ENCODE measurements at places on chromosomes 3 and 15.

DNA sequence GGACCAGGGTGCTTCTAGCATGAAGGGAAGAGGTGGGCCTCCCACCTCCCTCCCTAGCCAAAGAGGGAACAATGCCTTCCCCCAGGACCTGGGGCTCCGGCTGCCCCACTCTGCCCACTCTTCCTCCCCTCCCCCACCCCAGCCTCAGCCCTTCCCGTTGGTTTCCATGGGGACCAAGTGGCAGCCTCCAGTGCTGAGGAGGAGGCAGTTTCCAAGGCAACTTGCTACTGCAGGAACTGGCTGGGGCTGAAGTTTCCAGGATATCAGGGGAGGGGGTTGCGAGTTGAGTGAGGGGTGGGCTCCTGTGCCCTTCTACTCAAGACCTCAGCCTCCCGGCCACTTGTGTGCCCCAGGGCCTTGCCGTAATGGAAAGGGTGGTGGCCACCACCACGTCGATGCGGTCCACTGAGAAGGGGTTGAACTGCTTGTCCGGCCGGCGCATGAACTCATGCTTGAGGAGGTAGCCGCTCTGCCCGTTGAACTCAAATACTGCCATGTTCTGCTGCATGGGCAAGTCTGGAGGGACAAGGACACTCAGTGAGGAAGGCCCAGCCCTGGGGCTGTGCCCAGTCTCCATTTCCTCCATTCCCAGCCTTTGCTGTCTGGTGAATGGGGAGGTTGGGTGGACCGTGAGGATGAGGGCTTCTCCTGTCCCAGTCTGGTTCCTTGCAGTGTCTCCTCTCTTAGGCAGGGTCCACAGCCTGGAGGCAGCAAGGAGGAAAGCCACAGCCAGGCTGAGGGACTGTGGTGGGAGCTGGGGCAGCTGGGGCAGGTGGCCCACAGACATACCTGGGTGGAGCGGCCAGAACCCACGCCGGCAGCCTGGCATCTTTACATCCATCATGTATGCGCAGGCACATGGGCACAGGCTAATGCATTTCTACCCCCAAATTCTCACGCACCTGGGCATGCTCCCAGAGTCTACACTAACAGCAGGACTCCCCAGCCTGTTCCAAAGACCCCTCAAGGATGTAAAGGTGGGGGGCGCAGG, 11.3 kb upstream of the ANKRD63 start:
- DNase-seq = no peak

GRCh38 chr3:128439226-128439625, 27.5 kb downstream of the DNAJB8 start:
- no peak for DNase-seq

DNA sequence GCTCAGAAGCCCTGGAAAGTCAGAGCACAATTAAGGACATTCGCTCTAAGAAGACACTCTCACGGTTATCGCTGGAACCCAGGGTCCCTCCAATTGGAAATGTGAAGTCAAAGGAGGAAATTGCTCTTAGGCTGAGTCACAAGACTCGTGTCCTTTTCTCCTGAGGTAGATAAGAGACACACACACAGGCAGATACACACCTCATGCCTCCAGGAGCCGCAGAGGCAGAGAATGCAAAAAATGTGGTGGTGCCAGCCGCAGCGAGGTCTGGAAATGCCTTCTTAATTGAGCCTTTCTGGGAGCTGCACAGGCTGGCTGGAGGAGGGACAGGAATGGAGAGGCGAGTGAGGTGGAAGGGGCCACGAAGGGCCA, 189.3 kb downstream of the OPA1 start:
- DNase-seq = no peak

DNA sequence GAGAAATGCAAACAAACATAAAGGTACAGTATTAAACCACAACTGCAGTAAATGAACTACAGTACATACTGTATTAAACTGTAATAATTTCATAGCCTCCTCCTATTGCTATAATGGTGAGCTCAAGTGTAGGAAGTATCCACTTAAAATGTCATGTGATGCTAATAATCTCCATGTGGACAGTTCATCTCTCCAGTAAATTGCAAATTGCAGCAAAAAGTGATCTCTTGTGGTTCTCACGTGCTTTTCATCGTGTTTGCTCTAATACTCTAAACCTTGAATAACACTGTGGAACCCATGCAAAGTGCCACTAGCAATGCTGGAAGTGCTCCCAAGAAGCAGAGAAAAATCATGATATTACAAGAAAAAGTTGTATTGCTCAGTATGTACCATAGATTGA, 9.2 kb upstream of the FNDC3B start:
- DNase-seq = no peak

DNA sequence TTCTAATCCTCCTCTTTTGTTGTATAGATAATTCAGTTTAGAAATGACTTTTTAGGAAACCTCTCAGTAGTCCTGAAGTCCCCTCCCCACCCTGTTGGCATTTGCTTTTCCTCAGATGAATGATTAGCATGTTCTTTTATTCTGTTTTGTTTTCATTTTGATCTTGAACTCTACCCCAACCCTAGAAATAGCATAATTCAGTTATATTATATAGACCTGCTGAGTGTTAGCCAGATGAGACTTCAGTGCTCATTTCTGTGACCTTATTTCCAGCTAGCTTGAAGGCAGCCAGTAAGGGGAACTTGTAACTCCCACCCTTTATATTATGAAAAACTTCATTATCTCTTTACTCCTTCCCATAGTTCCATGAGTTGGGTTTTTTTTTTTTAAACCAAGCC, 41.2 kb downstream of the SNRK start:
- DNase-seq = peak; percentile 31

- DNase-seq = no peak
Observed at GRCh38 chr3:79285380-79285779, 482.4 kb downstream of the ROBO1 start.

DNA sequence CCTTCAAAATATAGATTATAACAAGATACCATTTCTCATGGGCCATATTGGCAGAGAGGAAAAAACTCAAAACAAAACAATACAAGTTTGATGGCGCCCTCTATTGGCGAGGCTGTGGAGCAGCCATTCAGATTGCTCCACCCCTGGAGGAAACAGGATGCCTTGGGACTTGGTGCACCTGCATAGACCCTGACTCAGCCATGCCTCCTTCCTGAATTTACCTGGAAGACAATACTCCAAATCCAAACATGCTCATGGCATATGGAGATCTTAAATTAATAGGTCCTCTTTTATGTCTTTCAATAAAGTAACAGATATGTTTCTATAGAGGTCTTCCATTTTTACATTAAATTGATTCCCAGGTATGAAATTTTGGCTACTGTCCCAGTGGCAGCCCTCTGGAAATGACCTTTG, 90.0 kb downstream of the APBA2 start:
- peak; percentile 68 for DNase-seq

DNA sequence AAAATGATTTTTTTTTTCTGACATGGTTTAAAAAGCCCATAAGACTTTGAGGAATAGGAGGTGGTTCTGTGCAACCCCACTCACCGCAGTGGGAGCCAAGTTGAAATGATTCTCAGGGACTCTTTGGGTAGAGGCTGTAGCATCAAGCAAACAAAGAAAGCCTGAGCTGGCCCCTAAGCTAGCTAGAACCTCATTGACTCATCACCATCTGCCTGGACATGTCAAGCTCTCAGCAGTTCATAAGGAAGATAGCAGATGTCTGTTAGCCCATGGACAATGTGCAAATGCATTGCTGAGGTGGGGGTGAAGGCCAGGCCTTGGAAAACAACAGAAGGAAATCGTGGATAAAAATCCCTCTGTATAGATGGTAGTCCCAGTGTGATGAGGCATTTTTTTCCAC, 234.8 kb downstream of the NR2F2 start:
- no peak for DNase-seq

DNA sequence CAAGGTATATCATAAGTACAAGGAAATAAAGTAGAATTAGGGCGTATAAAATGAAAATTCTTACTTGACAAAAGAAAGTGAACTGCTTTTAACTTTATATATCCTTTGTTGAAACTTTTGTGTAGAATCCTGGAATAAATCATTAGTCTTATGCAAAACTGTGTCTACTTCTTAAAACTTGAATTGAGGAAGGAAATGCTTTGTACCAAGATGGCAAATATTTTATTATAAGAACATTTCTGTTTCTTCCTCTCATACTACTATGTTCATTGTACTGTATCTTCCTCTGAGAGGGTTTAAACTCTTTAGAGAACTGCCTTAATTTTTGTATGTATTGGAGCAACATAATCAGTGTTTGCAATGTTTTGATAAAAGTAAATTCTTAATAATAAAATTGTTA, 42.0 kb downstream of the RASA2 start:
- DNase-seq = no peak

DNA sequence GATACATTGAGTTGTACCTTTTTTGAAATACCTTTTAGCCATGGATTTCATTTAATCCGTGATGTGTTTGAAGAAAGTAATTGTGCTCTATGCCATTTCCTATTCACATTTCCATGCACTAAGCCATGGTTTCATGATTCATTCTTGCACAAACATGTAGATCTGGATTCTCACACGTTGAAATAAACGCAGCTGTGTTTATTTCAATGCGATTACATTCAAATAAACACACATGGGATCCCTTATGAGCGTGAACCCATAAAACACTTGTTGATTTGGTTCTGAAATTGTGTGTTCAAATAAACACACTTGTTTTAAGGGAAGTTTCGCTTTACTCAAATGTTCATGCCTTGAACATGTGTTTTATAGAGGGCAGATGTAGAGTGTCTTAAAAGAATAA, 39.2 kb downstream of the BBX start:
- no peak for DNase-seq

DNA sequence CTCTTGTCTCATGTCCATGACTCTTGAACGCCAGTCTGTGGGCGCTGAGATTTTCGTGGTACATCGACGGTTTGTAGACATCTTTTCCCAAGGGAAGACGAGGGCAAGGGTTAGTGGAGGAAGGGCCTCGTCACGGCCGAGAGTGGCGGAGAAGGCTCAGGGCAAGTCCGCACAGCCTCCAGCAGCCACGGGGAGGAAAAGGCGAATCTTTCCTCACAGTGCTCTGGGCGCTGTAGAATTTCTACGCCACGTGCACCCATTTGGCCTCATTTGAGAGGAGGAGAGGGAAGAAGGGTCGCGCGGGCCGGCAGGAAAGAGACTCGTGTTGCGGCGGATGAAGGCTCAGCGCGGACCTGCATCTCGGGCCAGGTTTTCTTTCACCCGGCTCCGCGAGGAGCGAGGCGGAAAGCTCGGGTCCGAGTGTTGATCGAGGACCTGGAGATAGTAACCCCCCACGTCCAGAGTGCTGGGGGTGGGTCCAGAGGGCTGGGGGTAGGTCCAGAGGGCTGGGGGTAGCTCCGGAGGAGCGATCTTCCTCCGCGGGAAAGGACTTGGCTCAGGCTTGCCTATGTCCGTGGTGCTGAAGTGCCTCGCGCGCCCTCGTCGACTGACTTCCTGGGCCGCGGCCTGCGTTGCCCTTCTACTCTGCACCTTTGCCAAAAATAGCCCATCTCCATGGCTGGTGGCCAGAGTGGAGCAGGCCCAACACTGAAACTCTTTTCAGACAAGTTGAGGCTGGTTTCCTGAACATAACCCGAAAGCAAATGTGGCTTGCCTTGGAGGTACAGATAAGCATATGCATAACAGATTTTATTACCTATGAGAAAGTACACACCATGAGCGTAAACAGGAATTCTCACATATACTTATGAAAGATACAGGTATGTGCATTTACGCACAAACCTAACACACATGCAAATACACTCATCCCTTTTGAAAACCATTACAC, 1.1 kb downstream of the SLC35G2 start:
- peak; percentile 33 for DNase-seq

GRCh38 chr15:36358094-36358493, 221.3 kb upstream of the CDIN1 start:
- DNase-seq = no peak

DNA sequence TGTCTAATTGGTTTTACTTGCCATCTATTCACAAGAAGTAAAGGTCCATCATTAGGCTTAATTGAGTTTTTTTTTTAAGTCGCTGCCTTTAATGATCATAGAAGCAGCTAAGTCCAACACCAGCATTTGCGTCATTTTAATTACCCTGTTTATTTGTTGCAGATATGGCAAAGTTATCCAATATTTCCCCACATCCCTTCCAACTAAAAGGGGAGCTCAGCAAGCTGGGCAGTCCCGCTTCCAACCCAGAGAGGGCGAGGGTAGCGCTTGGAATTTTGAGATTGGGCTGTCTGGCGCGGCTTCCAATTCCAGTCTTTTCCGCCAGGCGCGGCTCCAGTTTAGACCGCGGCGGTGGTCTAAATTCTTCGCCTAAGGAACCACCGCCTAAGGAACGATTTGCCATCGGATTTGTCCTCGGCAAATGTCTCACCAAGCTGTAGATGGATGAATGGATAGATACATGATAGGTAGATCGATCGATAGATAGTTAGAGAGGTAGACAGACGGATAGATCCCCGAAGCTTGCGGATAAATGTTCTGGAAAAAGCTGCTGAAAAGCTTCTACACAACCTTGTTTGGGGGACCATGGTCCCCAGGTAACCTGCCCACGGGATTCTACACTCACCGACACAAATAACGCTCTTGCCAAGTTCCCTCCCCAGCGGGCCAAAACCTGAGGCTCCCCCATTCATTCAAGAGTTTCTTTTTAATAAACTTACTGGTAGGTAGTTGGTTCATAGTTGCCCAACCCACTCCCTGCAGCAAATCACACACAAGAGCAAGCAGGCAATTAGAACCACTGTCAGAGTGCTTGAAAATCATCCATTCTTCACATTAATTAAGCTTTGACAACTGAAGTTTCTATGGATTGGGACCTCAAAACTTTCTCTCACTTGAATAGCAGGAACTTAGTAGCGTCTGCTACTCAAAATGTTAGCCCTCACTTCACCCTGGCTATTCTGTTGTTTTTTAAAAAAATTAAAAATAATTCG, 49.1 kb downstream of the ZIC4 start:
- DNase-seq = no peak

DNA sequence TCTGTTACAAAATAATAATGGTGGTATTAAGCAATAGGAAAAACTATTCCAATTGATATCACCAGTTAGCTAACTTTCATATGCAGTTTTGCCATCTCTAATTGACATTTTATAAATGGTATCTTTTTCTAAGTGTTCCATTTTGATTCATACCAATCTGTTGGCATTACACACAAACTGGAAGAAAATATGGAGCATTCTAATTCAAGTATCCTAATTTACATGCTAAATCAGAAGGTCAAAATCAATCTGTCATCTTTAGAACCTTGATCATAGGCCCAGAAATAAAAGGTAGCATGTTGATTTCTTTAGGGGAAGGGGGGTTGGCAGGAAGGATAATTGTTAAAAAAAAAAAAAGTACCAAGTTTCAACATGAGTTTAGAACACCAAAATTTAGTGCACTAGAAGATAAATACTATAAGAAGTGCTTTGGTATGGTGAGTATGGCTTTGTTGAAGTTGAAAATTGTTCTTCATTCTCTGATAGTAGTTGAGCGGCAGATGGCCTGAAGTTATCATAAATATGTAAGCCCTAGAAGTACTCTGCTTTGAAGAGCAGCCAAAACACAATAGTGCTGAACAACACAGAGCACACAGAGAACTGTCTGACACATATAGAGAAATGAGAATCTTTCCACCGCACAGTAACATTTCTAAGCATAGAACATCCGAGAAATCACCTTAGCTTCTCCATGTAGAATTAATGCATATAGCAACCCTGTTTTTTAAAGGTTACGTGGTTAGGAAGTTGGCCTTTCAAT, 130.1 kb downstream of the TAFA4 start:
- no peak for DNase-seq

- peak; percentile 65 for DNase-seq
Observed at GRCh38 chr15:91302588-91303439, 202.8 kb downstream of the SV2B start.

All from common myeloid progenitor, CD34-positive (primary cell).